ENCODE measurements at places on chromosomes 1 and 21.

DNA sequence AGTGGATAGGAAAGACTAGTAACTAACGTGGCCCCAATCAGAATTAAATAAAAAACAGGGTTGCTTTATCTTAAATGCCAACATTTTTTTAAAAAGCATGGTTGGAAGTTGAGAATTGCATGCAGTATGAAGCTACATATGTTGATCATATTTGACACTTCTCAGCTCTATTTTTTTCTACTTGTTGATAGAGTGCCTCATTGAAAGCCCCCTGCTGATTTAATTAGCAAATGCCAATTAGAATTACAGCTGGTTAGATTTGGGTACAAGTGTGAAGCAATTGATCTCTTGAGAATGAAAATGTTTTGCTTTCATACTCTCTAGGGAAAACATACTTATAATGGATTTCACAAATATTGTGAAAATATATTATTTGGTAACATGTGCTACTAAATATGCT is 40.5 kb downstream of the CHD1L start:
- DNase-seq = no peak

GRCh38 chr1:22056043-22056442 is 3.5 kb downstream of the CDC42 start:
- no peak for DNase-seq

GRCh38 chr1:189253601-189254350 is 1223.9 kb downstream of the BRINP3 start:
- no peak for DNase-seq

DNA sequence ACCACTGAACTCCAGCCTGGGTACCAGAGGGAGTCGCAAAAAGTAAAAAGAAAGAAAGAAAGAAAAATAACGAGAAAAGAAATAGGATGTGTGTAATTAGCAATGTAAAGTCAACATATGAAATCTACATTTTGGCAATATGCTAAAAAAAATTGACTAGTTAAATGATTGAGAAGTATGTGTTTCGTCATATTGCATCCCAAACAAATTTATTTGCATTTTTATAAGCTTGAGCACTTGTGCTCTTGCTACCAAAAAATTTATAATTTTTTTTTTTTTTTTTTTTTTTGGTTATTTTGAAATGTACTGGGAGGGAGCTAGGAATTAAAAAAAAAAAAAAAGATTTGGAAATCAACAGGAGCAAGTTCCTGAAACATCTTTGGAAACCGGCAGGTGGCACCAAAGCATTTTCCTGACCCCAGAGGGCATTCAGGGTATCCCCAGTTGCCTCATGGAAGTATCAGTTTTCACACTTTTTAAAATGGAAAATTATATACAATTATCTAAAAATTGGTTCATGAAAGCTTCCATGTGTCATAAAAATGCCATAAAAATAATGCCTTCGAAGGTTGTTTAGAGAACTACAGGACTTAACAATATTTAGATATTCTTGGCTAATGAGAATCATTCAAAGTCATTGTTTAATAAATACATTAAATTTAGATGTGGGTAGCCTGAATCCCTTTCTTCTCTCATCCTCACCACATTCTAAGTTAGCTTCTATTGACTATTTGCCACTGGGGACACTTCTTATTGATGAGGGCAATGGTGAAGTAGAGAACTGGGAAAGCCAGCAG is 4.8 kb upstream of the HEATR1 start:
- no peak for DNase-seq

- no peak for DNase-seq
Measured at GRCh38 chr1:147214325-147214724, 10.8 kb downstream of the FMO5 start.

GRCh38 chr1:246034630-246035029 is 472.4 kb downstream of the SMYD3 start:
- no peak for DNase-seq

DNA sequence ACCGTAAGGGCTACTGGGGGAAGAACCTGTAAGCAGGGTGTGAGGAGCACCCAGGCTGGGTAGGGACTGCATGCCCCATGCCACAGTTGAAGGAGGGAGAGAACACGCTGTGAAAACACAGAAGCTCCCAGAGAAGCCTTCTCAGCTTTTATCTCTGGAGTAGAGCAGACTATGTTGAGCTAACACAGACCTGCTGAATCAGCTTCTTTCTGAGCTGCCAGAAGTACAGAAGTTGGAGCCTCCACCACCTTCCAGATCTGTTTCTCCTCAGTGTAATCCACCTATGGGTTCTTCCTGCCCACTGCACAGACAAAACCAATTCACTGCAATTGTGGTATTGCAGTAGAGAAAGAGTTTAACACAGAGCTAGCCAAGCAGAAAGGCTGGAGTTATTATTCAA is 5.4 kb downstream of the YBEY start:
- no peak for DNase-seq

DNA sequence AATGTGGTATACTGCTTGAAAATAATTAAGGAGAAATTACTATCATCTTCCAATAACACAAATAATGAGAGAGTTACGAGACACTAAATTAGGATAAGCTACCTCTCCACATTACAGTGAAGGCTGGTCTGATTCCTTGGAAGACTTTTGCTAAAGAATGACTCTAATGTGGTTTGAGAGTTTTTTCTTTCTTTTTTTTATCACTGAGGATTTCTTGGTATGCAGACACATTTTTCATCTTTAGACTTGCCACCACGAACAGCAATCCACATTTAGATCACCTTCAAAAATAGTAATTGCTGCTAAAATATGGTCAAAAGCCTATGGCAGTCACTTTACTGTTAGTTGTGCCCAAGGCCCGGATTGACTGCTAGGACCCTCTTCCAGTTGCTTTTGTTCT is 16.6 kb upstream of the TMEM35B start:
- DNase-seq = no peak

- no peak for DNase-seq
Measured at GRCh38 chr1:4056422-4056821, 156.3 kb upstream of the C1orf174 start.

Measured in stimulated activated CD4-positive, alpha-beta T cell treated with anti-CD3 and anti-CD28 coated beads, Interleukin-2, amount 100 ng/mL, for 24 hours (primary cell).